ENCODE measurements at places on chromosomes 1 and 21.

- no peak for DNase-seq
These were observed 11.1 kb downstream of the ZFYVE9 start for GRCh38 chr1:52153010-52153409.

GRCh38 chr1:27365372-27366112, 1.2 kb downstream of the MAP3K6 start:
- DNase-seq = peak; percentile 86

DNA sequence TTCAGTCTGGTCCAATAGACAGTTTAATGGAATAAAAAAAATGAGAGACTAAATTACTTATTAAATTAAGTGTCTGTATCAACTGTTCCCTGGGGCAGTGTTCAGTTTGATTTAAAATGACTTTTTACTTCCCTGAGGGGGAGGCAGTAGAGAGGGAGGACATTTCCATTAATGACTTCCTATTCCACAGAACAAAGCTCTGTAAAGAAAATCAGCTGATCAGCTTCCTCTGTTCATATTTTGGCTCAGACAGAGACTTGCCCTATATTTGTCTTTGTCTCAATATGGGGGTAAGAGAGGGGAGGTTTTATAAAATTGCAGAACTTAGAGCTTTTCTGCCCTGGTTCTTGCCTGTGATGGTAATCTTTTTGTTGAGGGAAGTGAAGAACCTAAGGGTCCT, 8.4 kb downstream of the CFAP126 start:
- DNase-seq = no peak

GRCh38 chr1:156499842-156500542, 583 bp downstream of the MEF2D start:
- peak; percentile 80 for DNase-seq

- DNase-seq = no peak
These were observed 50.1 kb downstream of the KLHDC7A start for GRCh38 chr1:18530587-18531502.

GRCh38 chr1:16984717-16985116, 4.3 kb upstream of the MFAP2 start:
- DNase-seq = no peak

DNA sequence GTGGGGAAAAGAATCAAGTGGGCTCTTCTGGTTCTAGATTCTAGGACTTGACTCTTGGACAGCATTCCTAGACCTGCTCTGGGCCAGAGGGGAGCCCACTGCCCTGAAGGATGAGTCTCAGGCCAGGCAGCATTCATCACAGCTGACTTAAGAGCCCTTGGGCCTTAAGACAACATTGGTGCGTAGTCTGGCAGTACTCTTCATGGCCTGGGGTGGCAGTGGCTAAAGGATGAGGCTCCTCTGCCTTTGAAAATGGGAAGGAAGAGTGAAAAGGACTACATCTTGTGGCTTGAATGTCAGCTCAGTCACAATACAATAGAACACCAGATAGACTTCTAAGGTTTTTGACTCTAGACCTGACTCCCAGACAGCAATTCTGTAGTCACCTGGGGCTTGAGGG, 1415.1 kb upstream of the PRMT6 start:
- DNase-seq = no peak

GRCh38 chr1:236058141-236058934, 6.6 kb downstream of the NID1 start:
- DNase-seq = no peak

DNA sequence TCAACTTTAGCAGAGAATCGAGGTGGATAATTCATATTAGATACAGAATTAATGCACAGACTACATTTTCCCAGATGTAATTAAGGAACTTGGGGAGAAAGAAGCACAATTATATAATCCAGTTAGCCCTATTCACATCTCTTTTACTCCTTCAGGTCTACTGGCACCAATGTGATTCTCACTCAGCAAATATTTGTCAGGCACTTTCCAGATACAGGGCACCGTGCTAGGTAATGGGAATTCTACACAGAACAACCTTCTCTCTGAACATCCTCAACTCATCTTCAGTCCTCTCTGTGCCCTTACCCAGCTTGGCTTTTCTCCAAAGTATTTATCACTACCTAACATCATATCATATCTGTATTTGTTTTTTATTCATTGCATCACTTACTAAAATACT, 15.6 kb upstream of the PROX1 start:
- no peak for DNase-seq

DNA sequence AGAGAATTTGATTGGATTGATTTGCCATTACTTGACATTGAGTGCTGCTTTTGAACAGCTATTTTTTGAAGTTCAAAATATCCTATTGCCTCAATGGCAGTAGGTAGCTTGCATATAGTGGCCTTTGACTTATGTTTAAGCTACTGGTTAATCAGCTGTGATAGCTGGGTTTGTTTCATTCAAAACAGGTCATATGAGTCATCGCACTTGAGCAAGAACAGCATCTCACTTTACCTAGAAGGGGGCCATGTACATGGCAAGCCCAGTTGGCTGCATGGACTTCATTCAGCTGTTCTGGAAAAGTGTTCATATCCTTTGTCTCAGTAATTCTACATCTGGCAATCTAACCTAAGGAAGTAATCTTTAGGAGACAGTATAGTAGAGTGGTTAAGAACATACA, 29.0 kb upstream of the ARID1A start:
- no peak for DNase-seq

GRCh38 chr1:66774438-66774837, 22.2 kb downstream of the DYNLT5 start:
- no peak for DNase-seq

GRCh38 chr1:238552271-238552670, 661.5 kb upstream of the ZP4 start:
- DNase-seq = no peak

DNA sequence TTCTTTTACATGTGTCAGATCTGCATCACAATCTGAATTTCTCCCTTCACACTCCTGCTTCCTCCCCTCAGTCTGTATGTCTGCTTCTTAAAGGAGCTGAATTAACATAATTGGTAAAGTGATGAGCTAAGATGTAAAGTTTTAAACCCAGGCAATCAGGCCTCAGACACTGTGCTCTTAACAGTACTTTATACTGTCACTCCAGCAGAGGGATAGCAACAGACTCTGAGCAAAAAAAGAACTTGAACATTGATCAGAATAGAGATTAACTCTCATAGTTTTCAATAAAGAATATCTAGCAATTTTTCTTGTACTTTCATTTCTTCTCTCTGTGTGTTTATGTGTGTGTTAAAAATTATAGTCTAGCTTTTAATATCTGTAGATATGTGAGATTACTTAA, 110.3 kb downstream of the DUSP10 start:
- no peak for DNase-seq

- no peak for DNase-seq
These were observed 9.8 kb upstream of the MYSM1 start for GRCh38 chr1:58709540-58710175.

DNA sequence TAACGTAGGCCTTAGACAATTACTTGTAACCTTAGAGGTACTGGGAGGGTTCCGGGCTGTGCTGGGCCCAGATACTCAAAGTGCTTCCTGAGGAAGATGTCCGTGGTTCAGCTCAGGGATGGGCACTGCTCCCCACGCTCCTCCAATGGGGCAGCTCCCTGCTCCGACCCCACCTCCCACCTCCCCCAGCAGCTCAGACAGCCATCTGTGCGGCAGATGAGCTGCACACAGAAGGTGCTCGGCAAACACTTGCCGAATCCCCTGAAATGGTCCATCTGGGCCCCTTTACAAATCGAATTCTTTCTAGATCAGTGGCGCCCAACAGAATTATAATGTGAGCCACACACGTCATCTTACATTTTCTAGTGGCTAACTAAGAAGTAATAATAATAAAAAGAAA, 242.4 kb upstream of the RAB4A start:
- no peak for DNase-seq

DNA sequence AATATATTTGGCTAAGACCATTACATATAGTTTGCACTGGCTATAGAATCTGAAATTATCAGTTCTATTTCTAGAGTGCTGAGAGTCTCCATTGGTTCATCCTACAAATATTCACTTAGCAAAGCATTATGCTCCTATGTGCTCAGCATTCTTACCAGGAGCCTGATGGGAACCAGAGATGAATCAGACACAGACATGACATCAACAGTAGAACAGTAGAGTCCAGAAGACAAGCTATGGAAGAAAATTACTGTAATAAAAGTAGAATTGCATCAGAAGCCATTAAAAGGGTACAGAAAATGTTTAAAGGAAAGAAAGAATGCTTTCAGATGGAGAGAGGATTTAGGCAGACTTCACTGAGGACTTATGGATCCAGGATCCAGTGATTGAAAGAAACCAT, 271.7 kb upstream of the SNX7 start:
- DNase-seq = no peak

DNA sequence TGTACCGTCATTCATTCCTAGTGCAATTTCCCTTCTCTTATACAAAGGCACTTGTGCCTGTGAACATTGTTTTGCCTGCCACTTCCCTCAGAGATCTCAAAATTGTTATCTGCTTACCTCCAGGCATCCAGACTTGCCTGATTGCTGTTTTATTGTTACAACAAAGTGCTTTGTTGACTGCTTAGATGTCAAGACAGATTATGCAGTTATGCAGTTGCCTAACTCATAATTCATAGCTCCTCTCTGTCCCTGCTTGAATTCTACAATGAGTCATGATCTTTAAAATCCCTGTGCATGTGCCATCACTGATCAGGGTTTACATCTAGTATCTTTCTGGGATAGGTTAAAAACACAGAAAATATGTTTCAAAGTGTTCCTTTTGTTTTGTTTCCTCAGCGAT, 24.5 kb downstream of the CXADR start:
- DNase-seq = no peak

- DNase-seq = no peak
These were observed 131.9 kb downstream of the CYYR1 start for GRCh38 chr21:26441149-26441548.
